Naive thymus-derived CD4-positive, alpha-beta T cell (primary cell): ENCODE measurements at places on chromosomes 6 and 20. TPM values are rescaled to one million over a fixed set of nuclear protein-coding genes. Genes with fewer than 3 reads are reported as not detected.

- peaks cover 43% of the 10 kb centered on the region for H3K4me1 ChIP-seq
- DNase-seq, result peak; percentile 54
- H3K27ac ChIP-seq, result no peak overlapping the region
- no peaks in the 10 kb centered on the region for H3K36me3 ChIP-seq
Observed at GRCh38 chr6:42278131-42278853, 60.6 kb upstream of the MRPS10 start.

- no peak overlapping the region for H3K27ac ChIP-seq
- no peaks in the 10 kb centered on the region for H3K4me1 ChIP-seq
- no peak overlapping the region for H3K4me3 ChIP-seq
- H3K36me3 ChIP-seq, result no peaks in the 10 kb centered on the region
- H3K27me3 ChIP-seq, result no peaks in the 10 kb centered on the region
Observed at GRCh38 chr6:149423964-149424440, 23.9 kb downstream of the SUMO4 start.

DNA sequence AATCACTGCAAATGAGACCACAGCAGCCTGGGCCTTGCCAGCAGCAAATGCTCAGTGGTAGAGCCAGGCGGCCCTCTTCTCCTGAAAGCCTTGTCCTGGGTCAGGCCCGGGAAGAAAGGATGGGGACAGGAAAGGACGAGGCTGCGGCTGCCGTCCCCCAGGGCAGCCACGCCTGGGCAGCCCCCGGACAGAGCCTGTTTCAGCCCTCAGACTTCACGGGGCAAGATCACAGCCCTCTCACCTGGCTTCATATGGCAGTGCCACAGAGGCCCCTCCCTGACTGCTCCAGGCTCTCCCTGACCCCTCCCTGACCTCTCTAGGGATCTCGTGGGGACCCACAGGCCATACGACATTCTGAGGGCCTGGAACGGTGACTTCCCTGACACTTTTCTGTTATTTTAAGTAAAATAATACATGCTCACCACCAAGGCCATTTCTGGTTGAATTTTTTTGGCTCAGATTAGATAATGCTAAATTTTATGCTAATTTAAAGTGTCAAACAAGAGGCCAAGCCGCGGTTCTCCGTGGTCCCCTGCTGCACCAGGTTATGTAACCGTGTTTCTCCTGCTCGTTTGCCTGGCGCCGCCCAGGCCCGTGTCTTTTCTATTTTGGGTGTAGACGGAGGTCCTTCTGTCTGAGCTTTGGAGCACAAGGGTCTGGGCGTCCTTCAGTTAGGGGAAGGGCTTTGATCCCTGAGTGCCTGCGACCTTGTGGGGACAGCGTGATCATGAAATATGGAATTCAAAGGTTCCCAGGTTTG lies 59.9 kb upstream of the BHLHE23 start:
- DNase-seq, result no peak
- H3K4me3 ChIP-seq, result no peak overlapping the region
- H3K27ac ChIP-seq, result no peak overlapping the region
- no peaks in the 10 kb centered on the region for H3K4me1 ChIP-seq
- H3K36me3 ChIP-seq, result no peaks in the 10 kb centered on the region
- H3K27me3 ChIP-seq, result no peaks in the 10 kb centered on the region

Gene PAK1IP1
- 8.0 TPM for total RNA-seq

Gene BNIP5
- total RNA-seq, result not detected

- H3K4me3 ChIP-seq, result no peak overlapping the region
- no peak for DNase-seq
- no peak overlapping the region for H3K27ac ChIP-seq
- no peaks in the 10 kb centered on the region for H3K36me3 ChIP-seq
- no peaks in the 10 kb centered on the region for H3K27me3 ChIP-seq
- H3K4me1 ChIP-seq, result no peaks in the 10 kb centered on the region
Observed at GRCh38 chr6:95819939-95820338, 195.8 kb upstream of the FUT9 start.

GRCh38 chr6:129709769-129710449 lies at the start of gene ARHGAP18:
ARHGAP18 (minus strand) TSS chr6:129710177; CDS start chr6:129710136, 41 bp downstream.
- H3K4me3 ChIP-seq, result peak within 1 kb of the TSS; percentile 66
- DNase-seq, result peak; percentile 56
- no peaks in the 10 kb centered on the region for H3K27me3 ChIP-seq

DNA sequence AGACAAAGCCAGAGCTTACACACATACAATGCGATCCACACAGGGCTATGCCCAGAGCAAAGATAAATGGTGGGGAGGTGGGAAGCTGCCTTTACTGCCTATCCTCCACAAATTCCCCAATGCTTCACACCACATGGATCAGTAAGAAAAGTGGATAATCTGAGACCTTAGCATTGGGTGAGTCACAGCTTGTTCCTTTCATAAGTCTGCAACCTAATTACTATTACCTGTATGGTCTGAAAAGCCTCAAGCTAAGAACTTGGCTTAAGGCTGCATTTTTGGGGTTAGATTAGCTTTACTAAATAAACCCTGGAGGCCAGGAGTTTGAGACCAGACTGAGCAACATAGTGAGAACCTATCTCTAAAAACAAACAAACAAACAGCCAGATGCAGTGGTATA lies 66.0 kb upstream of the BTBD3 start:
- H3K4me3 ChIP-seq, result no peak overlapping the region
- no peak overlapping the region for H3K27ac ChIP-seq
- H3K27me3 ChIP-seq, result no peaks in the 10 kb centered on the region
- no peak for DNase-seq
- no peaks in the 10 kb centered on the region for H3K4me1 ChIP-seq
